ENCODE measurements at places on chromosomes 3 and 15.

DNA sequence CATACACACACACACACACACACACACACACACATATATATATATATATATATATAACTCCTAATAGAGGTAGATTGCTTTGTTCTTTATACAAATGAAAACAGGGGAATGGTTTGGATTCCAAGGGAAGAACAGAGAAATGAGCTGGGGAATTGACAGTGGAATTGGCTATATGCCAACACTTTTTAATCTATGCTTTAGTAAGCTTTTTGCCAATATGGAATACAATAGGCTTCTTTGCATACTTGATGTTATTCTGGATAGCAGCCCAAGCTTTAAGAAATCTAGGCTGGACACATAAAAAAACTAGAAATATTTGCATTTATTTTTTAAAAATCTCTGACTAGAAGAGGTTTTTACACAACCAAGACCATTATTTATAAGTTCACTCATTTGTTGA, 334.2 kb upstream of the MDFIC2 start:
- DNase-seq, result no peak

DNA sequence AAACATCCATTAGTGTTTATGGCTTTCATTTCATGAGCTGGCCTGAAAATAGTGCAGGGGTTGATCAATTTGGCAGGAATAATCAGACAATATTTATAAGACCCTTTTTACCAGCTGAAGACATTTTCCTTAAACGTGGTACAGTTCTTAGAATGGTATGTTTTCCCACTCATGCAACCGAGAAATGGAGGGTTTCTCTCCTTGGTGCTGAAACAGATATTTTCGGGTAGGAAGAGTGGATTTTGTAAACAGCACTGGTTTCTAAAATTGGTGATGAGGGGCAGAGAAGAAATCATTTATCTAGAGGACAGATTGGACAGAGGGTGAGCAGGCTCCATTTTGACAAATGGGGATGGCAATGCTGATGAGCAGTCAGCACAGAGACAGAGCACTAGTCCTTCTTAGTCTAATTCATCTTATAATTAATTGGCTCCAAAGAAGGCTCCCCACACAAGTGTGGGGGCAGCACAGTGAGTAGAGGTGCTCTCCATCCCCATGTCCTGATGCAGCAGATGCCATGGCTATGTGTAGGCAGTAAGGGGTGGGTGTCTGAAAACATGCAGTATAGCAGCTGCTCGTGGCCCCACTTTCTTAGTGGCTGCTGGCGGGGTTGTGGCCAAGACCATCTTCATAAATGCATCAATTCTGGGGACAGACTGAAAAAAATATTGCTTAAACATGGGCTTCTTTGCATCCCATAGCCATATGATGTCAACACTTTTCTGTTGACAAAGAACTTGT, 18.1 kb upstream of the SLC7A14 start:
- DNase-seq, result no peak

DNA sequence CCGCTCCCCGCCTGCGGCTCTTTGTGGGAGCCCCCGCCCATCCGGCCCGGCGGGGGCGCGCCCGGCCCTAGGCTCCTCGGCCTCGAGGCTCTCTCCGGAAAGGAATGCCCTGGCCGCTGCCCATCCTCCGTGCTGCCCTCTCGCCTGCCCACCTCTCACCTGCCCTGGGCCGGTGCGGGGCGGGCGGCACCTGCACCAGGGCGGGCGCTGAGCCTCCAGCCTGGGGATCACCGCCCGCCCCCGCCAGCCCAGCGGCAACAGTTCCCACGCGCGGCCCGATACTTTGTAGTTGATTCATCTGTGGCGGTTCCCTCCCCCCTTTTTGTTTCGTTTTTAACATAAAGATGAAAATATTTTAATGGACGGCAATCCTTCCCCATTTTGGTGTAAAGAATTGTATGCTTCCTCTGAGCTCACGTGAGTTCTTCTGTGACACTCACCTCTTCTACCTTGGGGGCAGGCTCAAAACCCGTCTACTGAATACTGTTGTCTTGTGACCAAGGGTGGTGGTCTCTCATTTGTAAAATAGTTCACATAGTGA, 1.9 kb downstream of the KLF13 start:
- no peak for DNase-seq

DNA sequence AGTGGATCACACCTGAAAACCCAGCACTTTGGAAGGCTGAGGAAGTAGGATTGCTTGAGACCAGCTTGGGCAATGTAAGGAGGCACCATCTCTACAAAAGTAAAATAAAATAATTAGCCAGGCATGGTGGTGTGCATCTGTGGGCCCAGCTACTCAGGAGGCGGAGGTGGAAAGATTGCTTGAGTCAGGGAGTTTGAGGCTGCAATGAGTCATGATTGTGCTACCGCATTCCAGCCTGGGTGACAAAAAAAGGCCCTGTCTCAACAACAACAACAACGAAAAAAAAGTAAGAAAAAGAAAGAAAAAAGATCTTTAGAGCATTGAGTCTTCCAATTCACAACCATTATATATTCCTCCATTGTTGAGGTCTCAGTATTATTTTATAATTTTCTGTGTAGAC, 192.4 kb upstream of the DPH6 start:
- DNase-seq, result no peak

DNA sequence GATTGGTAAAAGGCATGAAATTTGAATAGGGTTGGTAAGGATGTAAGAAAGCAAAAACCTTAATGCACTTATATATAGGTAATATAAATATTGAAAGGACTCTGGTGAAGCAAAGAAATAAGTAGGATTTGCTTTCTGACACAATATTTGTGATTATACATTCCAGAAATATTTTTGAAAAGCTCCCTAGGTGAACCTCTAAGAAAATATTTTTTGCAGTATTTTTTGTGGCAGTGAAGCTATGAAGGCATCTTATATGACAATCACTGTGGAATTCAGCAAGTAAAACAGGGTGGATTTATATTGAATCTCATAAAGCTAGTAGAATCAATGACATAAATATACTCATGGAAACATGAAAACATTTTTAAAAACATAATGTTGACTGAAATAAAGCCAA, 119.6 kb upstream of the EPHA3 start:
- no peak for DNase-seq

DNA sequence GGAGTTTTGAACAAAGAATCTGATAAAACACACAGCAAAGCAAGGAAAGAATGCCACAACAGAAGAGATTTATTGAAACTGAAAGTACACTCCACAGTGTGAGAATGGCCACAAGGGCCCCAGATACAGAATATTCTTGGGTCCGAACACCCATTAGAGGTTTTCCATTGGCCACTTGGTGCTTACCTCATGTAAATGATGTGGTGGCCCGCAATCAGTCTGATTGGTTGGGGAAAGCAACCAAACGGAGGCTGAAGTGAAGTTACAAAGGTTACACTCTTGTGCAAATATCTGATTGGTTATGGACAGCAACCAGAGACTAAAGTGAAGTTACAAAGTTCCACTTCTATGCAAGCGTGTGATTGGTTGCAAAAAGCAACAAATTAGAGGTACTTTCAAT, 20.4 kb downstream of the NSUN3 start:
- no peak for DNase-seq

Data from iPS DF 19.7 (cell line).